ENCODE measurements at places on chromosomes 7 and 10.

DNA sequence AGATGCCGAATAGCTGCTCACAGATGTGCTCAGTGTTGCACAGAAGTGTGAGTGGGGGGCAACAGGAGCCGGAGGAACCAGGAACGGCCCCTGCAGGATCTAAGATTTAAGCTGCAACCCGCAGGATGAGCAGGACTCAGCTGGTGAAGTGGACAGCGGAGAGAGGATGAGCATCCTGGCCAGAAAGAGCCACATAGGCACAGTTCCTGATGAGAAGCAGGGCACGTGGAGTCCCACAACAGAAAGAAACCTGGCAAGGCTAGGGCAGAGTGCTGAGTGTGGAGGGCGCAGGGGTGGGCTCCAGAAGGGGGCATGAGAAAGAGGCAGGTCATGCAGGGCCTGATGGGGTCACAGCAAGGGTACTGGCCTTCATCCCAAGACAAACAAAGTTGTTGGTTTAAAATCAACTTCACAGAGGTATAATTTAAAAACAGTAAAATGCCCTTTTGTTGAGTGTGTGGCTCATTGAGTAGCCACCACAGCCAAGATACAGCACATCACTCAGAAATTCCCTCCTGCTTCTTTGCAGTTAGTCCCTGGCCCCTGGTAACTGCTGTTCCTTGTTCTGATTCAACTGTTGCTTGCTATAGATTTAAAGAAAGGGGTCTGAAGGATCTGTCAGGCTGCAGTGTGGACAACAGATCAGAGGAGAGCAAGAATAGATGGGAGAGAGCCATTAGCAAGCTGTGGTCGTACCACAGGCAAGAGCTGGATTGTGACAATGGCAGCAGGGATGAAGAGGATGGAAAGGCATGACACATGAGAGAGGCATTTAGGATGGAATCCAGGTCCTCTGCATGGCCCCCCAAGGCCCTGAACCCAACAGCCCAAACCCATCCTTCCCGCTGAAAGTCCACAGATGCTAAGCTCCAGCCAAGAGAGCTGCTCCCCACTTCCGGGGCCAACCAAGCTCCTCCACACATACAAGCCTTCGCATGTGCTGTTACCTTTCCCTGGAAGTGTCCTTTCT, 53.1 kb upstream of the OSBPL3 start:
- no peak for DNase-seq

- DNase-seq = no peak
These were observed 19.6 kb upstream of the CFAP46 start for GRCh38 chr10:132961787-132962622.

DNA sequence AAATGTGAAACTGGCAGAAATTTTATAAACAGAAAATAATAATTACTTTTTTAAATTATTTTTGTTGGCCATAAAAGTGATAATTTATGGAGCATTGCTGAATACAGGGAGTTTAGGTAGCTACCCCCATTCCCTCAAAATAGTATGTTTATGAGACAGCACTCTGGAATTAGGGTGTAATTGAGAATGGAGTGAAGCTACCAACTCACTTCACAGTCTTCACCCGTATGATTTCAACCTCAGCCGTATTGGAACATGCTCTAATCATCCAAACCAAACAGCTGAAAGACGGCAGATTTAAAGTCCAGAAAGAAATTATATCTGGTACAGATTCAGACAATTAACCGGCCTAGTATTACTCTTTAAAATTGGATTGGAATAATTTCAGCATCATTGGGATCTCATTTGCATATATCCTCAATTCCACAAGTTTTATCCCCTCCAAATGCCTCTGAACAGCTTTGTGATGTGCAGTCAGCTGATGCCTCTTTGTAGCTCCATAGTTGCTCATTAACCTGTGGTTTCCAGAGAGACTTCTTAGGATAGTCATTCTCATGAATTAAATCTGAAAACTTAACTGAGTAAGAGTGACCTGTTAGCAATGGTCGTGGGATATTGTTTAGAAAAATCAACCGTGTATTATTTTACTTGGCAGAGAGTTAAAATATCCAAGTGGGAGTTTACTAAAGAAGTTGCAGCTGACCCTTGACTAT, 59.1 kb upstream of the GJD4 start:
- DNase-seq = no peak

DNA sequence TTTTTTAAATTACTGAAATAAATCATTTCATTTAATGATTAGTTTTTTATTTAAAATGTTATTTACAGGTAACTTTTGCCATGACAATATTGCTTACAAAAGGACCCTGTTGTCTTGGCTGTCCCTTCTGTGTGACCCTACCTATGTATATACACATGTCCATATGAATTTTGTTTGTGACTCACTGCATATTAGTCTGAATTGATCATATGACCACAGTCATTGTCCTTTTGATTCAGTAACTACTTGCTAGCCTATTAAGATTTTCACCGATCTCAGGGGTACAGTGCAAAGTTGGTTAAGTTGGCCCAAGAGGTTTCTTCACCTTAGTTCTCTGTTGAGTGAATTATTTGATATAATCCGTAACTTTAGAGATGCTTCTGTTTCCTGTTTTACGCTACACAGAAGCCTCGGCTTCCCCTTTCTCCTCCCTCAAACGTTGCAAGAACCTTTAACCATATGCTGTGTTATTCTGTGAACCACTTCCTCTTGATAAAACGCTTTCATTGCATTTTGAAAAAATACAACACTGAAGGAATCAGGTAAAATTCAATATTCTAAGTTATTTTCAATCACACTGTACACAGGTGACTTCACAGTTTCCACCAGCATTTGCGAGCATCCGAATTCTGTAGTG, 43.9 kb downstream of the APBB1IP start:
- no peak for DNase-seq

DNA sequence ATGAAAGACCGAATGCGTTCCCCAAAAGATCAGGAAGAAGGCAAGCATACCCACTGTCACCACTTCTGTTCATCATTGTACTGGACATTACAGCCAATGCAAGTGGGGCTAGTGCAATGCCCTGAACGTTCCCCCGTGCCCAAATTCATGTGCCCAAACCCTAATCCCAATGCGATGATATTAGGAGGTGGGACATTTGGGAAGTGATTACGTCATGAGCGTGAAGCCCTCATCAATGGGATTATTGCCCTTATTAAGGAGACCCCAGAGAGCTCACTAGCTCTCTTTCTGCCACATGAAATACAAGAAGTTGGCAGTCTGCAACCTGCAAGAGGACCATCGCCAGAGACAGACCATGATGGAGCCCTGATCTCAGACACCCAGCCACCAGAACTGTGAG, 511.4 kb upstream of the TPK1 start:
- DNase-seq = no peak

Data from hypothalamus (tissue), 51 donors.